ENCODE measurements at places on chromosomes 4 and X. TPM values are rescaled to one million over a fixed set of nuclear protein-coding genes. Genes with fewer than 3 reads are reported as not detected.

Gene KDM6A
- polyA plus RNA-seq: 23.5 TPM

Gene EIF4E
- polyA plus RNA-seq: 47.7 TPM

Gene PAGE5
- not detected for polyA plus RNA-seq

GRCh38 chr4:65102419-65102818, 567.9 kb downstream of the EPHA5 start:
- no peak for DNase-seq

DNA sequence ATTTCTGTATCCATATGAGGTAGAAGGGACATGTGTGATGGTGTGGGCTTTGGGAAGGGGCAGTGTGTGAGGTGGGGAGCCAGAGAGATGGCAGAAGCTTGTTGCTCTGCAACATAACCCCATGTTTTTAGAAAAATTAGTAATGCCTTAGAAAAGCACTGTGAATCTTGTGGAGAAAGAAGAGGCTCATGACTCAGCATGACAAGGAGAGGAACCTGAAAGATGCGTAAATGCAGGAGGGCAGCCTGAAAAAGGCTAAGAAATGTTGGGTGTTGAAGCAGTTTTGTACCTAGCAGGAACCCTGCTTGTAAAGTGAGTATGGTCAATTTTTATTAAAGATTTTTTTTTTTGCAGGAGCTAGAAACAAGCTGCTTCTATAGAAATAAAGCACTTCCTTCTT, 59.8 kb downstream of the ARSJ start:
- DNase-seq: no peak

- DNase-seq: no peak
Measured at GRCh38 chr4:94715726-94716125, 42.0 kb upstream of the BMPR1B start.

DNA sequence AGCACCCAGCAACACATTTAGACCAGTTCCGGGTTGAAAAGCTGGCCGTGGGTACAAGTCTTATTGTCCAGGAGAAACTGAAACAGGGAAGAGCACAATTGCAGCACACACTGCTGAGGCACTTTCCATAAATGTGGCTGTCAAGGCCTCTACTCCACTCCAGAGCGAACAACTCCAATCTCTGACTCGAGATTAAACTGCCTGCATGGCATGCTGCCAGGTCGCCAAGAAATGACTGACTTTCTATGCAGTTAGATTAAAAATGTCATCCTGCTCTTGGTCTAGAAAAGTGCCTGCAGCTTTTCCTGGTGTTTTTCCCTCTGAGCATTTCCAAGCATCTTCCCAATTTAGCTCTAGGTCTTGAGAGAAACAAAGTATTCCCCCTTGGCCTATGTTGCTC, 260.6 kb upstream of the EMCN start:
- no peak for DNase-seq

DNA sequence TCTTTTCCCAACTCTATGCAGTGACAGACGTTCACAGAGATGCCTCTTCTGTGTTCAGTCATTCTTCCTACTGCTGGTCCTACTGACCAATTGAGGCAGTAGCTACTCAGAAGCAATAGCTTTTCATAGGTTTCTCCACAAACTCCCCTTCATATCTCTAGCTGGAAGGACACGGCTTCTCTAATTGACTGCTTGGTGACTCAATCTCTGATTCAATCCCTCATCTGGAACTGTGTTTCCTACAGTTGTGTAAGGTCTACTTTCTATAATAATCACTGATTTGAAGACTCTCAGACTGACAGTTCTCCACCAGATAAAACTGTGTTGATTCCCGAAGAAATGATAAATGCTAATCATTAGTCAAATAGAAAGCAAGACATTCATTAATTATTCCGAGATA, 111.5 kb downstream of the DTHD1 start:
- DNase-seq: no peak

Data from forelimb muscle (tissue), 1 donor.